Activated CD8-positive, alpha-beta memory T cell treated with anti-CD3 and anti-CD28 coated beads, Interleukin-2, amount 10 ng/mL, durations not matched to agents 7 days and 5 days (primary cell): ENCODE measurements at places on chromosomes 5 and 9.

DNA sequence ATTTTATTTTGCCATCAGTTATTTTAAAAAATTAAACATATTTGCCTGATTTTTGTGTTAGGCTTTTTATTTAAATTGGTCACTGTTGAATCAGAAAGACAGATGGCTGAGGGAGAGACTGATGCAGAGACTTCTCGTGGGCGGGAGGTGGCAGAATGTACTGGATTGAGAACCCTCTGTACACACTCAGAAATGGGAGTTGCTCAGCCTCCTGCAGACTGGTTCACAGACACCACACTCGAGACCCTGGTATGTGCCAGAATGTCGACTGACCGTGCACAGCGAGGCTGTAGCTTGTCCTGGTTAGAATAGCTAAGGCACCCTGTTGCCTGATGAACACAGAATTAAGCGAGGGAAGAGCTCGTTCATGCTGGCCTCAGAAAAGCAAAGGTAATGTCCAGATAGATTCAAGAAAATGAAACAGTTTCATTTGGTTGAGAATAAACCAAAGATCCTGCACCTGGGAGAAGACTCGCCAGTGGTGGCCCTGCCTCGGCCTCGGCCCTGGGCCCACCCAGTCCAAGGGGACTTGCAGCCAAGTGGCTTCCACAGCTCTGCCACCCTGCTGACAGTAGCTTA lies 71.3 kb upstream of the OTULINL start:
- no peak for DNase-seq

GRCh38 chr5:117690612-117691011 lies 1116.0 kb upstream of the SEMA6A start:
- no peak for DNase-seq

DNA sequence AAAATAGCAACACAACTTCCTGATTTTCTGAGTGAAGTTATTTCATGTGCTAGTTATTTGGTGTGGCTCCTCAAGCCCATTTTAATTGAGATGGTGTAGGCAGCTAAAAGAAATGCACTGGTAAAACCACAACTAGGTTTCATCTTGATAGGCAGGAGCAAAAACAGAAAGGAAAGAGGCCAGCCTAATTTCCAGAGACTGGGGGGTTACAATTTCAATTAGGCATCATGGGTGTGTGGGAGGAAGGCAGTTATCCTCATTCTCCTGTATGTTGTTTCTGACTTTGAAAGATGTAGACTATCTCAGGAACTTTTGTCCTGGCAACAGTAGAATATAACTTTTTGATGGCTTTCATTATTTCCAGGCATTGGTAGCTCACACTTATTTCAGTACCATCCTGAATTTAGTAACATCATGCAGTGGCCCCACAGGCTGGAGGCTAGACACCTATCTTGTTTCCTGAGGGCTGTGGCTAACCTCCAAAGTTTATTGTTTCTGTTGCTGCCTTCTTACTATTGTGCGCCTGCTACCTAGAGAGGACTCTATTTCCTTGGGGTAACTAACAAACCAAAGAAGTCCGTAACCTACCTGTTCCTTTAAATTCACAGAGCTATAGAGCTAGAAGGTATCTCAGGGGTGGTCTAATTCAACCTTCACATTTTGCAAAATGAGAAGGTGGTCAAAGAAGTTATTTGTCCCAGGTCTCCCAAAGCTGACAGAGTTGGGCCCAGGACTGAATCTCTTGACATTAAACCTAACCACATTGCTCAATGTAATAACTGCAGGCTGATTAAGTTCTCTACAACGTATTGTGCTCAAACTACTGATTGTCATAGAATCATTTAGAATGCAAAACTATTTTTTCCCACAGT lies 42.4 kb downstream of the FYB1 start:
- peak; percentile 89 for DNase-seq

DNA sequence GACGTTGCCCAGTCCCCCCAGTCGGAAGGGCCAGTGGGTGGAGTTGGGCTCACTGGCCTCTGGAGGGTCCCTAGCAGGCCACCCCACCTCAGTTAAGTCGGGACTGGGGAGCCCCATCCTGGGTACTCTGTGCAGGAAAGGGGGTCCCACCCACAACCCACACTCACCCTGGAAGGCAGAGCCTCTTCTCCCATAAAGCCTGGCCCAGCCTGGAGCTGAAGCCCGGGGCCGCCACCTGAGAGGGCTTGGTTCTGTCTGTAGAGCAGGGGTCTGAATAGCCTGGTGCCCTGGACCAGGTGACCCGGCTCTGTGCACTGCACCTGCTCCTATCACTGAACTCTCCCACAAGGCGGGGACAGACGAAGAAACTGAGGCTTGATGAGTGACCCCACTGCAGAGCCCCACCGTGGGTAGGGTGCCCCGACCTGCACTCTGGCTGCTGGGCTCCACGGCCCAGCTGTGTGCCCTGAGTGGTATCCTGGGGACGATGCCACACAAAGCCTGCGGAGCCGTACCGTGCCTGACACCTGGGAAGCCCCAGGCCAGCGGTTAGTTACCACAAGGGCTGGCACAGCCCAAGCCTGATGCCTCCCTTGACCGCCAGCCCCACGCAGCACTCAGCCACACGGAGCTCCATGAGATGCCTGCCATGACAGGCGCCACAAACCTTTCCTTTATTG lies 7.3 kb downstream of the PTGES2 start:
- DNase-seq: no peak

GRCh38 chr5:37121027-37121426 lies 128.1 kb downstream of the CPLANE1 start:
- DNase-seq: no peak

- DNase-seq: no peak
Observed at GRCh38 chr9:98146101-98146991, 27.3 kb upstream of the TRIM14 start.

- DNase-seq: no peak
Observed at GRCh38 chr9:91946196-91946595, 3.8 kb downstream of the ROR2 start.

- no peak for DNase-seq
Observed at GRCh38 chr9:20726144-20726543, 42.1 kb downstream of the FOCAD start.

GRCh38 chr9:4555236-4555635 lies 65.0 kb downstream of the SLC1A1 start:
- DNase-seq: no peak

DNA sequence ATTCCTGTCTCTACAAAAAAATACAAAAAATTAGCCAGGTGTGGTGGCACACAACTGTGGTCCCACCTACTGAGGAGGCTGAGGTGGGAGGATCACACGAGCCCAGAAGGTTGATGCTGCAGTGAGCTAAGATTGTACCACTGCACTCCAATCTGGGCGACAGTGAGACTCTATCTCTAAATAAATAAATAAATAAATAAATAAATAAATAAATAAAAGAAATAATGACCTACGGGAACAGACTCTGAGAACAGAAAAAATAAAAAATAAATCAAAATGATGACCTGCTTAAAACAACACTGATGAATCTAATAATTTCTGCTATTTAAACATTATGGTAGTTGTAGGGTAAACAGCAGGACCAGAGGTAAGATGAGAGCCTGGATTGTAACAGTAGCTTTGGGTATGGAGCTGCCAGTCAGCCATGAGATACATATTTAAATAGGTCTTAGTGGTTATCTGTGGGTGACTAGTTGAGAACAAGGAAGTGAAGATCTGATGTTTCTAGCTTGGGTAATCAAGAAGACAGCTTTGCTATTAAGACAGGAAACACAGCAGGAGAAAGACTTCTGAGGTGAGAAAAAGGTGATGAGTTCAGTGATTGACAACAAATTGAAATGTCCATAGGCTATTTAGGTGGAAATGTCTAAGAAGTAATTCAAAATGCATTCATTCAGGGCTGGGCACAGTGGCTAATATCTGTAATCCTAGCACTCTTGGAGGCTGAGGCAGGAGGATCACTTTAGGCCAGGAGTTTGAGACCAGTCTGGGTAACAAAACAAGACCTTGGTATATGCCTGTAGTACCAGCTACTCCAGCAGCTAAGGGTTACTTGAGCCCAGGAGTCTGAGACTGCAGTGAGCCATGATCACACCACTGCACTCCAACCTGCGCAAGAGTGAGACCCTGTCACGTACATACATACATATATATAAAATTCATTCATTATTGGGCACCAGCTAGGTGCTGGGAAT lies 11.0 kb downstream of the RNF145 start:
- no peak for DNase-seq

- DNase-seq: no peak
Observed at GRCh38 chr5:56480078-56480704, 247.1 kb upstream of the ANKRD55 start.

- no peak for DNase-seq
Observed at GRCh38 chr5:88682131-88682530, 200.9 kb downstream of the MEF2C start.

- peak; percentile 45 for DNase-seq
Observed at GRCh38 chr9:98707166-98708102, 1.3 kb downstream of the GABBR2 start.

- DNase-seq: no peak
Observed at GRCh38 chr5:80804332-80804731, 149.5 kb upstream of the DHFR start.

GRCh38 chr9:125649315-125649714 lies 57.7 kb downstream of the MAPKAP1 start:
- DNase-seq: no peak

DNA sequence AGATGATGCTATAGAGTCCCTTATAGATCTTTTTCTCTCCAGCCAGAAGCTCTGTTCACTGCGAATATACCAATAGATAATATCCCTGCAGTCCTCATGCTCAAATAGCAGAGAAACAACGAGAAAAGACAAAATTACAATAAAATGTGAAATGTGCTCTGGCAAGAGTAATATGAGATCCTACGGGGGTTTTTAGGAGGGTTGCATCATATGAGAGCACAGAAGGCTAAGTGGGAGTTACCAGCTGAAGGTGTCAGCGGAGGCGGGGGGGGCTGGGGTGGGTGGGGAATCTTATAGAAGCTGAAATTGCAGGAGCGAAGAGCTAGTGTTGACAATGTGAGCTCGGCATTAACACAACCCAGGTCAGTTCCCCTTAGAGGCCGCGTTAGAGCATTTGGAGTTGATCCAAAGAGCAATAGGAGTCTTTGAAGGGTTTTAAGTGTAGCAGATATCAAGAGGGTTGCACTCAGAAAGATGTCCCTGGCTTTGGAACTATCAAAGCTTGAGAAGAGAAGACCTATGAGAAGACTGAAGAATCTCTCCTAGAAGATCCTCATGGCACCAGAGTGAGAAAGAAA lies 109.7 kb downstream of the BASP1 start:
- no peak for DNase-seq

DNA sequence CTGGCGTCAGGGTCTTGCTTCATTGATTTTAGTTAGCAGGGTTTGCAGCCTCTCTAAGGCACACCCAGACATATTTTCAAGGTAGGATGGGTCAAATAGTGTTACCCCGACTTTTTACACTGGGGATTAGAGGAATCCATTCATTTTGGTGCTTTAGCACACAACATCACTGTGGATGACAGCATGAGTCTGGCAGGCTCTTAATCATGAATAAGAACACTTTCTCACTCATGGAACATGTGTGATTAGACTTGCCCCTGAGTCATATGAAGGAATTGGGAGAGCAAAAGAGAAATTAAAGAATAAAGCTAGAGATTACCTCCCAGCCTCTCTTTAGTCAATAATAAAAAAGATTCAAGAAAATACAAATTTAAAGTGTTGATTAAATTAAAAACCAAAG lies 175.6 kb downstream of the SEMA5A start:
- DNase-seq: no peak

DNA sequence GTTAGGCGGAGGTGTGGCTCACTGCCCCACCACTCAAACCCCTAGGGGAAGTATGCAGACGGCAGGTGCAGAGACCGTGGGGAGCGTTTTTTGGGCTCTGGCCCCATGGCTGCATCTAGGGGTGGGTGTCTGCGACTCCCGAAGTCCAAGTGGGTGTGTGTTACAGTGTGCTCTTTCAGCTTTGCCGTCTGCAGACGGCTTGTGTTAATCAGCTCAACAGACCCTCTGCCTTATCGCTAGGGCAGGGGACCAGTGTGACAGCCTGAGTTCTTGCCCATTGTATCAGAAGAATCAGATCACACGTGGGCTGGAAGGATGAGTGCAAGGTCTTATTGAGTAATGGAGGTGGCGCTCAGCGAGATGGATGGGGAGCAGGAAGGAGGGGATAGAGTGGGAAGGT lies 162.8 kb downstream of the ENC1 start:
- DNase-seq: no peak

- peak; percentile 51 for DNase-seq
Observed at GRCh38 chr5:129664336-129664937, 83.5 kb upstream of the MINAR2 start.

- no peak for DNase-seq
Observed at GRCh38 chr5:14977058-14977685, 105.6 kb upstream of the ANKH start.

- DNase-seq: no peak
Observed at GRCh38 chr9:69816735-69817134, 3.9 kb upstream of the CFAP95 start.

GRCh38 chr9:123548741-123549545 lies 192.9 kb downstream of the CRB2 start:
- DNase-seq: no peak

DNA sequence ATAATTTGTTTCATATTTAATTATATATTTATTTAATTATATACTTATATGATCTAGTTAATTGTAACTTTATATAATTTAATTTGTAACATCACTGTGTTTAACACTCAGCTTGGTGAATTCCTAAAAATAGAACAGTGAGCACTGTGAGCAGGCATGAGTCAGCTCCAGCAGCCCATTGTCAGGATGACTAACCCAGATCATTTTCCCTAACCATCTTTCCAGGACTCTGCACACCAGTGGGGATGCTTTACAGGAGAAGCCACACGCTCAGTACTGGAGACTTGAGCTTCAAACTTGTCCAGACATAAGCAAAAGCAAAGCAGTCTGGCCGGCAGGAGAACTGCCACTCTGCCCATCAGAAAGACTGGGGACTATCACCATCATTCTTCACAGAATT lies 446.2 kb upstream of the TRPC7 start:
- DNase-seq: no peak

DNA sequence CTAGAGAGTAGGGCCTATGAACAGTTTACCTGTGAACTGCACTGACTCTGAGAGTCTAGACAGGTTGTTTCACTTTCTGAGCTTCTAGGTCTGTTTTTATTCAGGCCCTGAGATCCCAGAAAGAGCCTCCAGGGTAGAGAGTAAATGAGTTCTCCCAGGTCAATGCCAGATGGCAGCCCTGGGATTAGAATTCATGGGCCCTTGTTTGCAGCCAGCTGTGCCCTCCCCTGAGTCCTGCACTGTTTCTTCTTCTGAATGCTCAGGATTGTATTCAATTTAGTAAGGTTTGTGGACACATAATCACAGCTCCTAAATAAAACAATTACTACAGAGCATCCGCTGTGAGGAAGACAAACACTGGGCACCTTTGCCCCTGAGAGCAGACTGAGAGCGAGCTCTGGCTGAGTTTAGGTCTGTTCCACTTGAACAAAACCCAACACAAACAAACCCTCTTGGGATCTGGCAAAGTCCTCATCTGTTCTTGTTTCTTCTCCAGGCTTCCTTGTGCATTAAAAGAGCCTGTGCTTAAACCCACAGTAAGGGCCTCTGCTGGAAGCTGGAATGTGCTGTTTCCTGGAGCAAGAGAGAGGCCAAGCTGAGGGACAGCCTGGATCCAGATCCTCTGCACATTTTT lies 29.9 kb downstream of the FAM219A start:
- no peak for DNase-seq

GRCh38 chr9:127905004-127905728 lies 5.8 kb upstream of the ST6GALNAC6 start:
- peak; percentile 86 for DNase-seq

- DNase-seq: no peak
Observed at GRCh38 chr5:14956423-14957046, 85.0 kb upstream of the ANKH start.
